ENCODE measurements at places on chromosomes 7 and 10.

DNA sequence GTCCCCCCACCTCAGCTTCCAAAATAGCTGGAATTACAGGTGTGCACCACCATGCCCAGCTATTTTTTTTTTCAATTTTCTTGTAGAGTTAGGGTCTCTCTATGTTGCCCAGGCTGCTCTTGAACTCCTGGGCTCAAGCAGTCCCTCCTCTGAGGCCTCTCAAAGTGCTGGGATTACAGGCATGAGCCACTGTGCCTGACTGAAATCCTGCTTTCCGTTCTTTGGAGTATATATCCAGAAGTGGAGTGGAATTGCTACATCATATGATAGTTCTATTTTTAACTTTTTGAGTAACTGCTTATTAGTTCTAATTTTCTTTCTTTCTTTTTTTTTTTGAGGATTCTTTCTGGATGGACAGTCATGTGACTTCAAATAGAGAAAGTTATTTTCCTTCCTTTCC is 62.9 kb upstream of the ZMIZ2 start:
- DNase-seq: no peak

DNA sequence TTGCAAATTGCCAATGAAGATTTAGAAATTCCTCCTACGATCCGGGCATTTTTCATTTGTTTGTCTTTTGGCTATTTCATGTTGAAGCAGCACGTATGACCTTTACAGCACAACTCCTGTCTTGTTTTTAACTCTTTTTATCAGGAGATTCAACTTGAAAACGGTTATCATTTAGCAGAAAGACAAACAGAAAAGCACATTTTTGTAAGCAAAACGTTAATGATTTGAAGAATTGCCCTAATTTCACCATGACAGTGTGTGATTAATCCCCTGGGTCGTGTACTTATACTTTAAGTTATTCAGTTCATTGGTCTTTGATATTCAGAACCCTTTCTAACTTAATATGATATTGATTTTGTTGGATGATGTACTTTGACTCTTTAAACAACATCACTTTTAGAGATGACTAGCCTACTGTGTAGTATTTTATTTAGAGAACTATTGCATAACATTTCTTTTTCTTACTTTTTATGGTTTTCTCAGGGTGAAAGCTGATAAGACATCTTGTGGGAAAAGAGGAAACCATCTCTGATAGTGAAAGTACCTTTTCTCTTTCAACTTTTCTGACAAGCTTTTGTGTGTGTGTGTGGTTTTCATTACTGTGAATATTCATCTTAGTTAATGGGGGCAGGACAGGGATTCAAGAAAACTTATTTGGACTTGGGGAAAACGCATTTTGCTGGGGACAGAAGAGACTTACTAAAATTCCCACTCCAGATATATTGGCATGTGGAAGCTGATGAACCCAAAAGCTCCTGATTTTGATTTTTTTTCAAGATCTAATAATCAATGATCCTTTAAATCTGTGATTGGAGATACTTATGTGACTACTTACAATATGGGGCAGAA is 8.1 kb downstream of the HHEX start:
- DNase-seq: no peak

GRCh38 chr10:79984851-79985250 is 35.9 kb upstream of the SFTPD start:
- DNase-seq: no peak

- DNase-seq: no peak
Observed at GRCh38 chr7:55099821-55100543, 81.2 kb downstream of the EGFR start.

- DNase-seq: no peak
Observed at GRCh38 chr7:28332046-28332445, 80.3 kb upstream of the CREB5 start.

DNA sequence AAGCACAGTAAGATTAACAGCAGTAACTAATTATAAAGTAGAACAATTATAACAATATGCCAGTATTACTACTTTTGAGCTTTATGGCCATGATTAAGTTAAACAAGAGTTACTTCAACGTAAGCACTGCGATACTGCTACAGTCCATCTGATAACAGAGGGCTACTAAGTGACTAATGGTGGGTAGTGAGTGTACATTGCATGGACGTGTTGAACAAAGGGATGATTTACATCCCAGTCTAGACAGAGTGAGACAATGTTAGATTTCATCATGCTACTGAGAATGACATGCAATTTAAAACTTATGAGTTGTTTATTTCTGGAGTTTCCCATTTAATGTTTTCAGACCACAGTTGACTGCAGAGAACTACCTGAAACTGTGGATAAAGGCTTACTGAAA is 45.6 kb downstream of the TPST1 start:
- no peak for DNase-seq

- DNase-seq: peak; percentile 9
Observed at GRCh38 chr7:15305002-15305600, 256.7 kb downstream of the AGMO start.

DNA sequence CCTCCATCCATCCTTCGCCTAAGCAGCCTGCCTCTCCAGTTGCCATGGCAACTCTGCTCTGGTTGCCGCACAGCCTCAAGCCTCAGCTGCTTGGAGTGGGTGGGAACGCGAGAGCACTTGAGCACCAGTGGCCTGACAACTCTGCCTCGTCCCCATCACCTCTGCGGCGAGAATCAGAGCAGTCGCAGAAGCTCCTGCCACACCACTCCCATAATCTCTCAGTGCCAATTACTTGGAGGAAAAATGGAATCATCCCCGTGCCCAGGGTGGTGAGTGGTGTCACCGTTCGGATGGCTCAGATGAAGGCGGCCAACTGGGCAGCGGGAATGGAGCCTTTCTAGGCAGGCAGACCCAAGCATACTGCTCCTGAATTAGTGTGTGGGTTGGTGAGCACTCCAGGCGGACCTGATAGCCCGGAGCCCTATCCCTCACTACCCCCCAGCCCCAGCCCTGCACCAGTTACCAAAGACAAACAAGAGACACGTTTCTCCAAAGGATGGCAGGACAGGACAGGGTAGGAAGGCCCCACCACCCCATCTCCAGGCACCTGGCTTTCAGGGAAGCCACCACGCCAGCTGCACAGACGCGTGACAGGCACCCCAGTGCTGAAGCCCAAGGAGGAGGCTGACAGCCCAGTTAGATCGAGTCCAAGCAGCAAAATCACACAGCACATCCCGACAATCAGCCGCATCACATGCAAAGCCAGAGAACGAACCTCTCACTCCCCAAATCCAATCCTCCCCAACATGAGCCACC is 335.4 kb downstream of the PTPRN2 start:
- DNase-seq: no peak

- no peak for DNase-seq
Observed at GRCh38 chr7:47278043-47278442, 303.9 kb downstream of the TNS3 start.

- no peak for DNase-seq
Observed at GRCh38 chr10:52701647-52702046, 70.9 kb downstream of the MBL2 start.

- DNase-seq: no peak
Observed at GRCh38 chr10:105041956-105042355, 400.9 kb downstream of the SORCS3 start.

GRCh38 chr10:109852475-109853037 is 70.8 kb downstream of the XPNPEP1 start:
- peak; percentile 24 for DNase-seq

DNA sequence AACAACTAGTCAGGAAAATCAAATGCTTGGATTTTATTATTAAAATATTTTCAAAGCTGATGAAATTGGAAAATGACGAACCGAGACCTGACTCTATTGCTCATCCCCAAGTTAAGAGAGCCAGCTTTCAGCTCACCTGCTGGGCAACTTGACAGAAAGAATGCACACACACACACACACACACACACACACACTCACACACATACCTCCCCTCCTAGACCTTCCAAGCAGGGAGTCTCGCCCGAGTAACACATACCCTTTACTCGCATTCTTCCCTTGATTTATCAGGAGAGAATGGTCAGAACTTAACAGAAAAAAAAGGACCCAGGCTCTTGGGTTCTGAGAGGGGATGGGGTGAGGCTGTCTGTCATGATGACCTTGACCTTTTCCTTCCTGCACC is 19.1 kb downstream of the GPRIN2 start:
- no peak for DNase-seq

- no peak for DNase-seq
Observed at GRCh38 chr10:7866176-7866575, 47.9 kb downstream of the TAF3 start.

- DNase-seq: no peak
Observed at GRCh38 chr10:113042868-113043267, 92.8 kb downstream of the TCF7L2 start.

- DNase-seq: no peak
Observed at GRCh38 chr10:132615341-132616169, 78.0 kb downstream of the INPP5A start.

Data from CMK (cell line).